ENCODE measurements at places on chromosomes 2 and 18. TPM values are rescaled to one million over a fixed set of nuclear protein-coding genes. Genes with fewer than 3 reads are reported as not detected.

The UNC80 gene
- total RNA-seq: not detected

The PSMA8 gene
- not detected for total RNA-seq

The MARCO gene
- not detected for total RNA-seq

The PDE1A gene
- total RNA-seq: 0.89 TPM

The RTP5 gene
- not detected for total RNA-seq

The LRPPRC gene
- 57.6 TPM for total RNA-seq

The GALNT5 gene
- total RNA-seq: 71.3 TPM

The HS1BP3 gene
- 32.1 TPM for total RNA-seq

The CIAO1 gene
- total RNA-seq: 91.8 TPM

The FN1 gene
- 24,089 TPM for total RNA-seq

The TFCP2L1 gene
- total RNA-seq: not detected

The SLC8A1 gene
- 125 TPM for total RNA-seq

The SYT4 gene
- not detected for total RNA-seq

The CBLN2 gene
- total RNA-seq: not detected

The CPLX4 gene
- not detected for total RNA-seq

The QPCT gene
- 44.5 TPM for total RNA-seq

The LONRF2 gene
- 0.32 TPM for total RNA-seq

All from smooth muscle cell of the umbilical artery (primary cell).